CD4-positive, alpha-beta T cell treated with Interleukin-6 at 100 ng/mL for 8 hours (primary cell): ENCODE measurements at places on chromosomes 1 and 21.

- no peak for DNase-seq
Observed at GRCh38 chr1:86563849-86564248, 17.0 kb downstream of the CLCA4 start.

DNA sequence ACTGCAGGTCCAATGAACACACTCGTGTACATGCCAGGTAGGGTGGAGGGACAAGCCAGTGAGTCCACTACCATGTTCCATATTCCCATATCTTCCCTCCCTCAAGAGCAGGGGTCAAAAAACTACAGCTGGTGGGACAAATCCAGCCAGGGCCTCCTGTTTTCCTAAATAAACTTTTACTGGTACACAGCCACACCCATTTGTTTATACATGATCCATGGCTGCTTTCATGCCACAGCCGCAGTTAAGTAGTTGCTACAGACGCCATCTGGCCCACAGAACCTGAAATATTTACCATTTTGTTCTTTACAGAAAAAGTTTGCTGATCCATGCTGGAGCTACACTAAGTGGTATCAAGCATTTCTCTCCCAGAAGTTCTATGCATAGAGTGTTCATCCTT is 42.4 kb downstream of the CASQ2 start:
- no peak for DNase-seq

DNA sequence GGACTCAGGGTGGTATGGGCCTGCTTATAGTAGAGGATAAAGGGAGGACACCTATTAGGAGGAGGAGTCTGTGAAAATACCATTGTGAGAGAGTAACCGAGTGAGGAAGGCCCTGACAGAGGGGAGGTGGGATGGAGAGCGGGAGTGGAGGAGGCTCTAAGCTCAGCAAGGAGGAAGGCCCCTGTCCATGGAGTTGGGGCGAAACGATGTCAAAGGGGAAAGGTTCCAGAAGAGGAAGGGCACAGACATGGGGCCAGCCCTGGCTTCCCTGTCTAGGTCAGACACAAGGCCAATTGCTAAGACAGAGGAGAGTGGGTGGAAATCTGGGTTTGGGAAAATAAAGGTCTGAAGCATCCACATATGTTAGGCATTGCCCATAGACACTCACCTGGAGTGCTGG is 44.2 kb downstream of the ELK4 start:
- DNase-seq = no peak

- DNase-seq = peak; percentile 33
Observed at GRCh38 chr1:111354584-111354983, 63.9 kb downstream of the CHIA start.

GRCh38 chr1:24417681-24418080 is 2.1 kb downstream of the NIPAL3 start:
- no peak for DNase-seq

DNA sequence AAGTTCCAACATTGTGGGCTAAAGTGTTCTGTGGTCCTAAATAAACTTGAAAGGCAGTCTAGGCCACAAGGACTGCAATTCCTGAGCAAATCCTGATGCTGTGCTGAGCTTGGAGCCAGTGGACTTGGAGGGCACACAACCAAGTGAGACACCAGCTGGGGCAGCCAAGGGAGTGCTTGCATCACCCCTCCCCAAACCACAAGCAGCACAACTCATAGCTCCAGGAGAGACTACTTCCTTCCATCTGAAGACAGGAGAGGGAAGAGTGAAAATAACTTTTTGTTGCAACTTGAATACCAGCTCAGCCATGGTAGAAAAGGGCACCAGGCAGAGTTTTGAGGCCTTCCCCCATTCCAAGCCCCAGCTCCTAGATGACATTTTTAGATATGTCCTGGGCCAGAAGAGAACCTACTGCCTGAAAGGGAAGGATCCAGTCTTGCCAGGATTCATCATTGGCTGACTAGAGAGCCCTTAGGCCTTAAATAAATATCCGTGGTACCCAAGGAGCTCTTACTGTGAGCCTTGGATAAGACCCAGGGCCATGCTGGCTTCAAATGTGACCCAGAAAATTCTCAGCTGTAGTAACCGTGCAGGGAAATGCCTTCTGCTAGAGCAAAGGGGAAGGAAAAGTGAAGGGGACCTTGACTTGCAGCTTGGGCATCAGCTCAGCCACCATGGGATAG is 35.4 kb upstream of the LRRC8B start:
- DNase-seq = no peak

- DNase-seq = no peak
Observed at GRCh38 chr21:42063191-42063570, 7.9 kb upstream of the UMODL1 start.

DNA sequence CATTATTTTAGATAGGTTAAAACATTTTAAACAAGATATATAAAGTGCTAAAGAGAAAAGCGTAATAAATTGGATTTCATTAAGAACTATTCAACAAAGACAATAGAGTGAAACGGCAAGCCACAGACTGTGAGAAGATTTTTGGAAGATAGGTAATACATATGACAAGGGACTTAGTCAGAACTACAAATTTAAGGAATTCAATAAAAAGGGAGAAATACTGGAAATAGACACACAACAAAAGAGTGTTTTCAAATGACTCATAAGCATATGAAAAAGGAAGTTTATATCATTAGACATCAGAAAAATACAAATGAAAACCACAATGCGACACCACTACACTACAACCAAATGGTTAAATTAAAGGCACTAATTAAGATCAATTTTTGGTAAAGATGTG is 90.5 kb downstream of the GDAP2 start:
- DNase-seq = no peak

DNA sequence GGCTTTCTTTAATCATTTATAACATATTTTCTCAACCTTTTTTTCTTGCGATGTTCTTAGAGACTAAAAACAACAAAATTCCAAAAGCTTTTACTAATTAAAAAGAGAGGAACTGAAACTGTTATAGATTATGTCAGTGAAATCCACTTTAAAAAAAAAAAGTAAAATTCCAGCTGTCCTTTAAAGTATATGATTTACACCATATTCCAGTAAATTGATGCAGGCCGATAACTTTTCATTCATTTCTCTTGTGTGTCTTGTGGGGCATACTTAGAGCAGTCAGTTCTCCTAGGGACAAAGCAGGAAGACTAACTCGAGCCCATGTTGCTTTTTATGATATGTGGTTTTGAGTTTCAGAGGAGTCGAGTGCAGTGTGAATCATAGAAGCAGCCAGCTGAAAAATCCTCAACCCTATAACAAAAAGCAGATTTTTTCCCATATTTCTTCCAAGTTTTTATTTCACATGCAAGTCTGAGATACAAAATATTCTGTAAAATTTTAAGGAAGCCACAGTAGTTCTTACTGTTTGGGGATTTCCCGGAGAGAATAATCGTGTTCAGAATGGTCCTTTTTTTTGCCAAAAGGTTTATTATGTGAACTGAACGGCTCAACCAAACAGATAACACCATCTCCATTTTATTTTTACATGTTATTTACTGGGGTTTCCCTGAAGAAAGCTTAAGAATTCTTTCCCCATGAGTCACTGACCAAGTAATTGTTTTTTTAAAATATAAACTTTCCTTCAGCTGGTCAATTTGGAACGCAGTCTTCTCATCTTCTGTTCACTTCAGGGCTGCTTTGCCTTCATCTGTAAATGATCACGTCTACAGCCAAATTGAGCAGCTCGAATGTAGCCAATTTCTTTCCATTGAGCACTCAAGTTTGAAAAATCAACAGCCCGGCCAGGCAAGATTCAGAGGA is 77.0 kb upstream of the C1orf105 start:
- no peak for DNase-seq

- no peak for DNase-seq
Observed at GRCh38 chr1:101526813-101527212, 290.0 kb downstream of the S1PR1 start.

DNA sequence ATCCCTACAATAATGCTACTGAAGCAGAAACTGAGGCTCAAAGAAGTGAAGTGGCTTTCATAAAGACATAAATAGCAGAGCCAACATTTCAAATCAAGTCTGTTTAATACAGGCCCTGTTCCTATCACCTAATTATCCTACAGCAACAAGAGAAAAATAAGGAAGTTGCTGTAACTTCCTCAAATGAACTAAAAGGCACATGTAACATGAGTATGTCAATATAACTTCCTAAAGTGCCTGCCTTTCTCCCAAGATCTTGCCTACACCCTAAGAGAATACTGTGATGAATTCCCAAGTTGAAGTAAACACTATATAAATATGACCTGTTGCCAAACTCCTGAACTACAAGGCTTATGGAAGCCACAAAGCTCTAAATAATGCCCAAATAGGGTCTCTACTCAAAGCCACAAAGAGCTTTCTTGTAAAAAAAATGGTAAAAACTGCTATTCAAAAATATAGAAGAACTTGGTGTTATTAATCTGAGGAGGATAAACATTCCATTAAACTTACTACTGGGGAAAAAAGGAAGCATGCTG is 8.6 kb downstream of the BEND5 start:
- DNase-seq = no peak

GRCh38 chr1:76494807-76495206 is 372.5 kb upstream of the ST6GALNAC5 start:
- no peak for DNase-seq

DNA sequence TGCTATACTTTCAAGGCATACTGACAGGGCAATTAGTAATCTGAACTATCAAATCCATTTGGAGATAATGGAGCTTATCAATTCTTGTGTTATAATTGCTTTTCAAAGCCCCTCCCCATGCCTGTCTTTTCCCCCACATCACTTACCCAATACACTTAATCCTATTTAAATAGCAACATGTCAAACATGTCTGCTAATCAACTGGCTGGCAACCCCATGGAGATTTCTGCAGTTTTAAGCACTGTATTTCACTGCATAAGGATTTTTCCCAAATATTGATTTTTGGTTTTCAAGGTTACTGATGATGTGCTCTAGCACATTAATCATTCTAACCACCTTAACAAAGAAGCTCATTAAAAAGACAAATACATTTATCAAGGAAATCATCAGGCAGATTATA is 800.3 kb downstream of the PLA2G4A start:
- no peak for DNase-seq
